Cerebellar cortex (tissue), 1 donor: ENCODE measurements at places on chromosomes 6 and 20.

- DNase-seq: no peak
Observed at GRCh38 chr6:38236631-38237030, 403.1 kb downstream of the BTBD9 start.

DNA sequence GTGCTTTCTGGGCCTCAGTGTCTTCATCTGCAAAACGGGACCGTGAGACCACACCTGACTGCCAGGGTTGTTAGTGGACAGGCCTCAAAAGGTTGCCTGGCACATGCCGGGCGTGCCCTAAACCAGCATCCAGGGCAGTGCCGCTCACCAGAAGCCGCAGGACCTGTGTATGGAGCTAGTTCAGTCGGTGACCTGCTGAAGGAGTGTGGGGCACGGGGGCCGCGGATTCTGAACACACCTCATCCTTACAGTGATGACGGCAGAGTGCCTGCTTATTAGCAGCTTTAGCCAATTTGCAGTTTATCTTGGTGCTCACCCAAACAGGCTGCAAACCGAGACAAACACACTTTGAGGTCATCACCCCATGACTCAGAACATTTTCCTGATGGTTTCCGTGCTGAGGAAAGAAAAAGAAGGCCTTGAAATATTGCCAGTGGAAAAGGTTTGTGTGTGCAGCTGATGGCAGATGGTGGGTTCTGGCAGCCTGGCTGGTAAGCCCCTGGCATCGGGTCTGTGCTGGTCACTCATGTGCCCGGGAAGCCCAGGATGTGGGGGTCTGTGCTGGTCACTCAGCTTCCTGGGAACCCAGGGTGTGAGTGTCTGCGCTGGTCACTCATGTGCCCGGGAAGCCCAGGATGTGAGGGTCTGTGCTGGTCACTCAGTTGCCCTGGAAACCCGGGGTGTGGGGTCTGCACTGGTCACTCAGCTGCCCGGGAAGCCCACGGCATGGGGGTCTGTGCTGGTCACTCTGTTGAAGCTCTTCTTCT lies 153.8 kb downstream of the ERMARD start:
- no peak for DNase-seq

DNA sequence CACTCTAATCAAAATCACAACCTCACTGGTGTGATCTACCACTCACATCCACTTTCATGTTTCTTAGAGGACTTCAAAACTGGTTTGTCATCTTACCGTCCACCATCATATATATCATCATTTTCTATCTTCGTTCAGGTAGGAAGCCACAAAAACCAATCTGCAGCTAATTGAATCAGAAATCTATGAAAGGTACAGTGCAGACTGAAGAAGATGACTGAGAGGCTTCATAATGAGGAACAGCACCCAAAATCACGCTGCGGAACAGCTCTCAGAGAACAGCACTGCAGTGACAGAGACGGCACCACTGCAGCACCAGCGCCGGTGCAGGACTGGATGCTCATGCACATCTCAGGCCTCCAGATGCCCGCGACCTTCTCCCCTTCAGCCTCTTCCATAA lies 13.0 kb downstream of the GMDS start:
- DNase-seq: no peak

GRCh38 chr6:74551896-74552295 lies 654.0 kb downstream of the COL12A1 start:
- DNase-seq: no peak

DNA sequence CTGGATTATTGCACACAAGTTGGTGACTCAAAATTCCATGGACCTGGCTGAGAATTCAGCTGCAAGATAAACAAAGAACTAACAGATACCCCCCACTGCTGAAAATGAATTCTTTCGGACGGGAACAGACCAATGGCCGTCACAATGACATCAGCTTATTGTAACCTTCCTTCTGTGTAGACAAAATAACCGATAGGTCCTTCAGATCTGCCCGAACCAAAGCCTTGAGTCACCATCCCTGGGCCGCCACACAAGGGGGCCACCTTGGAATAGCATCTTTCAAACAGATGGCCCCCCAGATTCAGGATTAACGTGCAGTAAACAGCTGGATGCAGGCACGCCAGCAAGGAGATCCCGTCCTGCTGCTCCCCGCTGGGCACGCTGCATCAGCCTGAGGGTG lies 214.0 kb upstream of the EXOC2 start:
- DNase-seq: no peak
